ENCODE measurements at places on chromosomes 6 and 20.

DNA sequence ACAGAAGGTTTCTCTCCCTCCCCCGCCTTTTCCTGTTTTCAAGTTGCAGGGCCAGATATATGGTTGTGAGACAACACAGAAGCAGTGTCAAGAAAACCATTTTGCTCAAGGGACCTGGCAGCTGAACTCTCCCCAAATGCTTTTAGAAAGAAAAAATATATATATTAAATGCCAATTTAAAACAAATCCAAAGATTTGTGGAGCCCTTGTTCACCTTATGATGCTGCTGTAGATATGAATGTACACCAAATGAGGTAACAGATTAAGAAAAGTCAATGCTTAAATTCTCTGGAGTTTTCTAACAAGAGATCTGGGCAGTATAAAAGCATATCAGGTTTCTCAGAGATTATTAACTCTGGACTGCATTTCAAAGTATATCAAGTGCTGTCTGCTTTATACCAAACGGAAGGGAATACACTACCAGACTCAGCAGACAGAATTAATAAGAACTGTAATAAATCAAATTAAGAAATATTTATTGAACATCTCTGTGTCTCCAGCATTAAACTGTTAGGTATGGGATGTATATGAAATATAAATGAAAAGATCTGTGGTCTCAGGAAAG is 357.5 kb downstream of the HDGFL1 start:
- no peak for DNase-seq

DNA sequence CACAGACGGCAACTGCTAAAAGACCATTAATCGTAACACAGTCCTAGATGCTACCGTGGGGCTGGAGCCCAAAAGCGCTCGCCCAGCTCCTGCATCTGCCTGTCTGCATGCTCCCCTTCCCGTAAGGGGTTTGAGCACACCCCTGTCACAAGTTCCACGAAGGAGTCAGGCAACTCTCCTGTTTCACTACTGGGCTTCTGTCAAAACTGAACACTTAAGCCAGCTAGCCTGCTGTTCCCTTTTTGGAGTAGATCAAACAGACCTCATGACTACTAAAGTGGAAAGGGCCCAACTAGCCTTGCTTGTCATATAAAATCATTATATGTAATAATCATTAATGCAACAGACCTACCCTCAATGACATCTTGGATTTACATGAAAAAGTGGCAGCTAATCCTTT is 61.3 kb downstream of the TRMT11 start:
- no peak for DNase-seq

DNA sequence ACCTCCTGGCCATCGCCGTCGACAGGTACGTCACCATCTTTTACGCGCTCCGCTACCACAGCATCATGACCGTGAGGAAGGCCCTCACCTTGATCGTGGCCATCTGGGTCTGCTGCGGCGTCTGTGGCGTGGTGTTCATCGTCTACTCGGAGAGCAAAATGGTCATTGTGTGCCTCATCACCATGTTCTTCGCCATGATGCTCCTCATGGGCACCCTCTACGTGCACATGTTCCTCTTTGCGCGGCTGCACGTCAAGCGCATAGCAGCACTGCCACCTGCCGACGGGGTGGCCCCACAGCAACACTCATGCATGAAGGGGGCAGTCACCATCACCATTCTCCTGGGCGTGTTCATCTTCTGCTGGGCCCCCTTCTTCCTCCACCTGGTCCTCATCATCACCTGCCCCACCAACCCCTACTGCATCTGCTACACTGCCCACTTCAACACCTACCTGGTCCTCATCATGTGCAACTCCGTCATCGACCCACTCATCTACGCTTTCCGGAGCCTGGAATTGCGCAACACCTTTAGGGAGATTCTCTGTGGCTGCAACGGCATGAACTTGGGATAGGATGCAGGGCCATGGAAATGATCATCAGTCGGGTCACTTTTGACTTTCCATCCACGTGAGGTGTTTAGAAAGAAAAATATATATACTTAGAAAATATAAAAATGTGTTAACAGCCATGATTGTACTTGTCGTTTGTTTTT is 868 bp downstream of the MC3R start:
- DNase-seq, result no peak

- DNase-seq, result no peak
Observed at GRCh38 chr20:62979876-62980373, 26.8 kb downstream of the BHLHE23 start.

GRCh38 chr20:42581311-42581710 is 608.4 kb downstream of the PTPRT start:
- DNase-seq, result no peak

GRCh38 chr6:12266571-12266970 is 23.6 kb upstream of the EDN1 start:
- DNase-seq, result no peak

- DNase-seq, result no peak
Observed at GRCh38 chr6:77440206-77440976, 22.9 kb downstream of the HTR1B start.

GRCh38 chr20:62956387-62957135 is 4.1 kb downstream of the SLC17A9 start:
- no peak for DNase-seq

DNA sequence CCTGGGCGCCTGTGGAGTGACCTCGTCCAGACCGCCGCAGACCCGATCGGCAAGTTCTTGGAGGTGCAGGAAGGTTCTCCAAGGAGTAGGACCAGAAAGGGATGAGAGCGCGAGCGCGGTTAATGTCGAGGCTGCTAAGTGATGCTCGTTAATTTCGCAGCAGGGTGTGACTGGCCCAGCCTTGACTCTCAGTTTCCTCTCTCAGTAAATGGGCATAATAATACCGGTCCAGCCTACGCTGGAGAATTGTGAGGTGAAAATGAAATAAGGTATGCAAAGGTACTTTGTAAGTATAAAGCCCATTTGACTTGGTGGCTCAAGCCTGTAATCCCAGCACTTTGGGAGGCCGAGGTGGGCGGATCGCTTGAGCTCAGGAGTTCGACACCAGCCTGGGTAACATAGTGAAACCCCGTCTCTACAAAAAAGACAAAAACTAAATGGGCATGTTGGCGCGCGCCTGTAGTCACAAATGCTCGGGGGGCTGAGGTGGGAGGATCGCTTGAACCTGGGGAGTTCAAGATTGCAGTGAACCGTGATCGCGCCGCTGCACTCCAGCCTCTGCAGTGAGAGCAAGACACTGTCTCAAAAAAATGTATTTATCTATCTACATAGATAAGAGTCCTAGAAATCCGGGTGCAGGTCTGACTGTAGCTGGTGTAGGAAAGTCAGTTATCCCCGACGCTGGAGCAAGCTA is 634 bp upstream of the BTBD9 start:
- no peak for DNase-seq

DNA sequence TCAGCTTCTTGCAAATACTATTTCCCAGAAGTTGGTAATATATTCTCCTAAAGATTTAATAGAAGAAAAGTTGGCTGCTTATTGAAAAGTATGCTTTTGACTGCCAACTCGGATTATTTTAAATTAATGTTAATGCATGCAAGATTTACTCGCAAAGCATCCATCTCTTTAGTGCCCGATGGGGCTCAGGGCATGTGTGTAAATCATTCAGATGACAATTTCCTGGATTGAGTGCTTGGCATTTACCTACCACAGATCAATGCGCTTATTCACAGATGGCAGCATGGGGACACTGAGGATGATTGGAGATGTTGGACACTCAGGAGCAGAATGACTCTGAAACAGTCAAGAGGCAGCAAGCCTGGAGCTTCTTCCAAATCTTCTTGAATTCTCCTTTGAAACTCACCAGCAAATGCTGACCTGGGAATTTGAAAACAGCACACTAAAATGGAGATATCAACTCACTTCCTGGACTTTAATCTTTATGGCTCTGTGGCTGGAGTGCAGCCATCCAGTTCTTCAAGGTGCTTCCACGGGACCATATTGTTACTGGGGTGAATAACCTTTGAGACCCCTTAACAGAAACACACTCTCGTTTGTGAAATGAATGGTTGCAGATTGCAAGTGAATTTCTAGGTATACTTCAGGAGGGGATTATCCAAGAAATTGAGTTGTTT is 34.1 kb upstream of the TIAM2 start:
- DNase-seq, result no peak

GRCh38 chr6:158488065-158488464 is 71.8 kb upstream of the TMEM181 start:
- peak; percentile 93 for DNase-seq

GRCh38 chr20:46014517-46015396 is 6.0 kb downstream of the MMP9 start:
- no peak for DNase-seq

DNA sequence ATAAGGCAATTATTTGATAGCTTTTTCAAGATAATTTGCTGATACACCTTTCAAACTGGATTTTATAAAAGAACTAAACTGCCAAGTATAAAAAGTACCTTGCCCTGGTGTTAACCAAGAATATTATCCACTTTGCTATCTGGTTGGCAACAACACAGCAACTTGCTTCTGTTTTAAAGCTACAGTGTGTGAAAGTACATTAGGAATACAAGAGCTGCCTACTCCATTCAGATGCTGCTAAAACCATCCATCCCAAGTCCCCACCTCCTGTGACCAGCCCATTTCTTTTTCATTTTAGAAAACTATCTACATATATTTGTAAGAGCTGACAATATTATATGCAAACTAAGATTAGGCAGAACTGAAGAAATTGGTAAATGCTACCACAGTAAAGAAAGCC is 12.8 kb downstream of the CLDN20 start:
- no peak for DNase-seq

- no peak for DNase-seq
Observed at GRCh38 chr6:78505178-78505577, 362.2 kb upstream of the IRAK1BP1 start.

GRCh38 chr6:164121527-164121926 is 707.0 kb downstream of the QKI start:
- no peak for DNase-seq

- DNase-seq, result no peak
Observed at GRCh38 chr6:42426191-42426590, 25.5 kb downstream of the TRERF1 start.

DNA sequence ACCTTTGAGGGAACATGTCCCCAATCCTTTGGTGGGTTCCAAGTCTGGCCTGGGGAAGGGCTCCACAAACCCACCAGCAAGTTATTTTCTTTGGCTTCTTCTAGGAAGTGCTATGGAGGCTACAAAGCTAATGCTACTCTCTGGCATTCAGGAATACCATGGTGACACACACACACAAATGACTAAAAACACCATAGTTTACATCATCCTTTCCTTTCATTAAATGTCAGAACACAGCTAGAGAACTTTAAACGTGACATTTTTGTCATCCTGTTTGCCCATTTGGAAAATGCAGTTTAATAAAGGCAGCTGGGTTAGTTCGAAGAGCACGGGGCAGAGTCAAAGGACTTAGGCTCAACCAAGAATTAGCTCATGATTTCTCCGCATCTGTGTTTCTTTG is 40.2 kb upstream of the PROKR2 start:
- no peak for DNase-seq

DNA sequence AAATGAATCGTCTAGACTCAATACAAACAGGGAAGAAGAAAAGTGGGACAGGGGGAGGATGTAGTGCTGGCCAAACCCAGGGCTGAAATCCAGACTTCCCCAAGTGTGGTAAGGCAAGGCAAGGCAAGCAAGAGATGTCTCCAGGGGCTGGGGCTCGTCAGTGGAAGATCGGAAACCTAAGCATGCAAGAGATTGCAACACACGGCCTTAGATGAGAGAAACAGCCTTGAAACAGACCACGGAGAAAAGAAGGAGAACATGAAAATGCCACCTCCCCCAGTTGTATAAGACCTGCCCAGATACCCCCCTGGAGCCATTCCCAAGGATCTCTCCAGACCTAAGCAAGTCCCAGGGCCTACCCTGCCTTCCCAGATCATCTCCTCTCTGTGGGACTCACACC is 20.0 kb downstream of the VEGFA start:
- DNase-seq, result no peak

GRCh38 chr20:35355372-35355771 is 56.4 kb downstream of the UQCC1 start:
- no peak for DNase-seq

- no peak for DNase-seq
Observed at GRCh38 chr20:32655903-32656512, 17.7 kb downstream of the C20orf203 start.

DNA sequence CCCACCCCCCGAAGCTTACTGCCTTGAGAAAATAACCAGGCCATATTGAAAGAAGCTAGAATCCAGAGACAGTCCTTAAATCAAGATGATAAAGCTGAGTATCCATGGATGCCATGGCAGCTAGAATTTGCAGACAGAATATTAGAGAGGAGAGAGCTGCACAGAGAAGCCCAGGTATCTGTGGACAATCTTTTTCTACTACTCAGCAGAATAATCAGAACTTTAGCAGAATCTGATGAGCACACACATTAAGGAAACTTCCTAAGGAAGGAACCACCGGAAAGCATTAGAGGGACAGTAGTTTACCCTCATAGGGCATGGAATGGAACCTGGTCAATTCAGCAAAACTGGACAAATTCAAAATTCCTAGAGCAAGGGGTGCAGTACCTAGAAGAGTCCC is 1001.7 kb downstream of the HACE1 start:
- DNase-seq, result no peak

- no peak for DNase-seq
Observed at GRCh38 chr6:27811451-27811772, 100.8 kb downstream of the OR2B2 start.

- DNase-seq, result no peak
Observed at GRCh38 chr6:161235776-161236633, 37.9 kb downstream of the AGPAT4 start.

DNA sequence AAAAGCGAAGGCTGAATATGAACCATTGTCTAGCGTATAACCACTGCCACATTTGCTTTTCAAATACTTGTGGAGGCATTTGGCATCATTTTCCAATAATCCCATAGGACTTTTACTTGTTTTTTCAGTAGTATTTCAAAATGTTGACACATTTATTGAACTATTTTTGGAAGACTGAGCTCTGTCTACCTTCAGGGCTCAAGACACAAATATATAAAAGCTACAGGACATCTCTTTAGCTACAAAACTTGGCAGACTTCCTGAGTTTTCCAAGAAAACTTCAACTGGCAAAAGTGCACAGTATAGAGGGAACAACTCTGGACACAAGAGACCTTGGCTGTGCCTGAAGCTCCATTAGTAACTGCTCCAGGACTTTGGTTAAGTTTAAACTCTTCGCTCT is 13.4 kb downstream of the EPB41L2 start:
- DNase-seq, result no peak

GRCh38 chr6:124772733-124773319 is 189.4 kb upstream of the RNF217 start:
- no peak for DNase-seq
